ENCODE measurements at places on chromosomes 3 and 15.
A peak's percentile ranks its signal among the peaks of the same experiment; 100 is the strongest.

GRCh38 chr3:115859002-115859807 lies 235.9 kb downstream of the GAP43 start:
- peak; percentile 73 for DNase-seq

DNA sequence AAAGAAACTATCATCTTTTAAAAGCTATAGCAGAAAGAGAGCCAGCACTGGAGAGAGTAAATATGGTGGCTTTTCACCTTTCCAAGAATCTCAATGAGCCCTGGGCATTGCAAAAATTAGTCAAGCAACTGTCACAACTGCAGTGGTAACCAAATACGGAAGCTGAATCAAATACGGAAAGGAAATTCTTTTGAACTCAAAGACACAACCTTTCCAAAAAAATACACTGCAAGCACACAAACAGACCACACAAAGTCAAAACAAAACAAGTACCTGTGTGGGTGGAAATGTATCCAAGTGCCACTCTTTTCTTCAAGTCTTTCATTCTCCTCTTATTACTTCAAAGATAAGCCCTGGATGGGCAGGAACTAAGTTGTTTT lies 17.6 kb downstream of the VGLL4 start:
- DNase-seq: peak; percentile 15

DNA sequence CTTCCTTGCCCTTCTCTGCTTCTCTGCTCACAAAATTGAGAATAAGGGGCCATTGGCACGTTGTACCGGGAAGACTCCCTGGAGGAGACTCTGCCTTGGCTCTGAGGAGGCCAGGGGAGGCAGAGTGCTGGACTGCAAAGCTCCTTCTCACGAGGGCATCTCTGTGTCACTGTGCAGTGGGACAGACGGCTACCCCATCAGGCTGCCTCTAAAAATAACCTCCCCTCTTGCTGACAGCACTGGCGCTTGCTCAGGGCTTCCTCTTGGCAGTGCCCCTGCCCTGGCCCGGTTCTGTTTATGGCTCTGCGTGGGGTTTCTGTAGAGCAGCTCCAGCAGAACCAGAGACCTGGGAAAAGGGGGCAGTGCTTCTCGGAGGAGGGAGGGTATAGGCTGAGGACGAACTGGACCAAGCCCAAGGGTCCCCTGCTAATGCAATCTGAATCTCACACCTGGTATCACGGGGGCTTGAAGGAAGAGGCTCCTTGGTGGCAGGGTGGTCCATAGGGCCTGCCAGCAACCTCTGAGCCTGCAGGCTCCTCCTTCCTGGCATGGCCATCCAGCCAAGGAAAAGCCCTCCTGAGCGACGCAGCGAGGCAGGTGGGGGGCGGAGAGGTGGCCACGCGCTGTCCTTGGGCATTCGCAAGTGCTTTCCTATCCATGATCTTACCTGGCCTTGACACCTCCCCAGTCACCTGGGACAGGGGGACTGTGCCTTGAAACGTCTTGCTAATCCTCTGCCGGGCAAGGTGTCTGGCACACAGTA lies 63.3 kb upstream of the TLE3 start:
- DNase-seq: no peak

- DNase-seq: peak; percentile 95
These were observed 960.1 kb downstream of the FHIT start for GRCh38 chr3:60291115-60291514.

DNA sequence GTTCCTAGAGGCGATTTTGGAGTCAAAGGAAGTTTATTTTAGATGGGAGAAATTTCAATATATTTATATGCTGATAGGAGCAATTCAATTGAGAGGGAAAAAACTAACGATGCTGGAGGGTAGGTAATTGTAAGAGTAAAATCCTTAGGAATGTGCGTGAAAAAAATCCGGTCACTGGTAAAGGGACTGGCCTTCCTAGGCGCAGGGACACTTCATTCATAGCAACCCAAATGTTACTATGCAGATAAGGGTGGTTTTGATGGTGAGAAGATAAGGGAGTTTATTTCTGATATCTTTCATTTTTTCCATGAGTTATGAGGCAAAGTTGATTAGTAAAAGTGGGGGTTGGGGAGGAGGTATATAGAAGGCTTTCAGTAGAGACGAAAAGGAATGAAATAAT lies 1.1 kb upstream of the PIAS1 start:
- DNase-seq: no peak

DNA sequence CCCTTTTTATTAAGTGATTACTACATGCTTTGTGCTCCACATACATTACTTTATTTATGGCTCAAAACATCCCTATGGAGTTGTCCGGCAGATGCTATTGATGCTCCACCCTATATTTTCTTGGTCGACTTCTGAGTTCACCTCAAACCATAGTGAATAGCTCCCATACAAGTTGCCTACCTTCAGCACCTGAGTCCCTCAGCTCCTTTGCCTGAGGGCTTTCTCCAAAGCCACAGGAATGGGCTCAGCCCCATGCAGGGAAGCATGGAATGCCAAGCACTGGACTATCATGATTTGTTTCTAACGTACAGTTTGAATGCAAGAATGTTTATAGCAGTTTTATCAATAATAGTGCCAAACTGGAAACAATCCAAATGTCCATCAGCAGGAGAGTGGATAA lies 124.8 kb upstream of the TNIK start:
- DNase-seq: no peak

DNA sequence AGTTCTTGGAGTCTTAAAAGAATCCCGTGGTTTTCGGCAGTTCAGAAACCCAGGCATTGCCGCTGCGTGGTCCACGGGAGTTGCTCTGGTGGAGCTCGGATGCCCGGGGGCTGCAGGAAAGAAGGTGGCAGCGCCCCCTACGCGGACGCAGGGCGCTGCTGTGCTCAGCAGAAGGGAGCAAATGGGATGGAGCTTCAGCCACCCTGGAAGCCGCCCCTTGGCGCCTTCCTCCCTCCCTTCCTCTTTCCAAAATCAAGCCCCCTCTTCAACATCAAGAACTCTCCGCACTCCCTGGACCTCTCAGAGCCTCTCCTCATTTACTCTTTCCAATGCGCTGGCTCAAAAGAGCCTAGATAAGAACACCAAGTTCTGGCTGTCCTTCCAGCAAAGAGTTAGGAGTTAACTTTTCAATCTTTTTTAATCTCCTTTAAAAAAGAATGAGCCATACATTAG lies 880 bp upstream of the CHRNA7 start:
- peak; percentile 41 for DNase-seq

- DNase-seq: no peak
These were observed 52.6 kb upstream of the TGFBR2 start for GRCh38 chr3:30553641-30554316.

DNA sequence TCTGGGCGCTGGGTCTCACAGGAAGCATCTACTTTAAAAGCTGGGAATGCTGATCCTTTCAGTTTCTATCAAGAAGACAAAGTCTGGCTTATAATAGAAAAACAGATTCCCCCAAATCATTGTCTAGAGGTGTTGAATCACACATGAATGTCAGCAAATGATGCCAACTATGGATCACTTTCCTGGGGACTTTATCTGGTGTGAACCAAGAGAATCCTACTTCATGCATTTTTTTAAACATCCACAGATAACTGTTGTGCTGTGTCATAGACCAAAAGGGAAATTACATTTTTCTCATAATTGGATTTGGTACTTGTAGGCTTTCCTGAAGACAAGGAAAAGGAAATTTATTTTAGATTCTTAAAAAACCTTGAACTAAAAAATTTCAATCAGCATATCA lies 132.7 kb downstream of the CD47 start:
- no peak for DNase-seq

- DNase-seq: no peak
These were observed 23.1 kb downstream of the SST start for GRCh38 chr3:187646906-187647660.

DNA sequence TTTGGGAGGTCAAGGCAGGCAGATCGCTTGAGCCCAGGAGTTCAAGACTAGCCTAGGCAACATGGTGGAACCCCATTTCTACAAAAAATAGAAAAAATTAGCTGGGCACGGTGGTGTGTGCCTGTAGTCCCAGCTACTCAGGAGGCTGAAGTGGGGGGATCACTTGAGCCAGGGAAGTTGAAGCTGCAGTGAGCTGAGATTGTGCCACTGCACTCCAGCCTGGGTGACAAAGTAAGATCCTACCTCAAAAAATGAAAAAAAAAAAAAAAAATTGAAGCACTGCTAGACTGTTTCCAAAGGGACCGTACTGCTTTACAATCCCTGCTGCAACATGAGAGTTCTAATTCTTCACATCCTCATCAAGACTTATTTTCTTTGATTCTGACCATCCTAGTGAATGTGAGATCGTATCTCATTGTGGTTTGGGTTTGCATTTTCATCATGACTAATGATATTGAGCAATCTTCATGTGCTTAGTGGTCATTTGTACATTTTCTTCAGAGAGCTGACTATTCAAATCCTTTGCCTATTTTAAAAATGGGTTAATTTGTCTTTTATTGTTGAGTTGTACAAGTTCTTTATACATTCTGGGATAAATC lies 10.8 kb downstream of the CMTM8 start:
- DNase-seq: no peak

GRCh38 chr3:192409838-192410683 lies 317.3 kb downstream of the FGF12 start:
- DNase-seq: peak; percentile 66

- DNase-seq: no peak
These were observed 49.8 kb upstream of the EPHB3 start for GRCh38 chr3:184511741-184512140.

All from NCI-H526 (cell line).